Stimulated activated naive CD8-positive, alpha-beta T cell treated with anti-CD3 and anti-CD28 coated beads, Interleukin-15, amount 100 ng/mL, for 72 hours (primary cell): ENCODE measurements at places on chromosomes 2 and 18.

DNA sequence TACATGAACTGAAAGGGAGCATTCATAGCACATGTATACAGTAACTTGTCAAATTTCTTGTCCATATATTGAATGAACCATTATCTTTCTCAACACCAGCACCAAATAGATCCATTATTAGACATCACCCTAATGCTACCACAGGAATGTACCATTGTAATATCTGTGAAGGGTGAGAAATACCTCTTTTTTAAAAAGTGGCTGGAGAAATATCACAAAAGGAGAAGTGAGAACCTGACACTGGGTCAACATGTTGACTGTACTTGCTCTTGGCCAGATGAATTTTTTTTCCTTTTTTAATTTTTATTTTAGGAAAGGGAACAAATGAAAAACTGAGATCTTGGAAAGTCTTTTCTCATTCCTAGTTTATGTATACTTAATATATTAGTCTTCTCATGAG is 63.5 kb downstream of the CAVIN2 start:
- no peak for DNase-seq

DNA sequence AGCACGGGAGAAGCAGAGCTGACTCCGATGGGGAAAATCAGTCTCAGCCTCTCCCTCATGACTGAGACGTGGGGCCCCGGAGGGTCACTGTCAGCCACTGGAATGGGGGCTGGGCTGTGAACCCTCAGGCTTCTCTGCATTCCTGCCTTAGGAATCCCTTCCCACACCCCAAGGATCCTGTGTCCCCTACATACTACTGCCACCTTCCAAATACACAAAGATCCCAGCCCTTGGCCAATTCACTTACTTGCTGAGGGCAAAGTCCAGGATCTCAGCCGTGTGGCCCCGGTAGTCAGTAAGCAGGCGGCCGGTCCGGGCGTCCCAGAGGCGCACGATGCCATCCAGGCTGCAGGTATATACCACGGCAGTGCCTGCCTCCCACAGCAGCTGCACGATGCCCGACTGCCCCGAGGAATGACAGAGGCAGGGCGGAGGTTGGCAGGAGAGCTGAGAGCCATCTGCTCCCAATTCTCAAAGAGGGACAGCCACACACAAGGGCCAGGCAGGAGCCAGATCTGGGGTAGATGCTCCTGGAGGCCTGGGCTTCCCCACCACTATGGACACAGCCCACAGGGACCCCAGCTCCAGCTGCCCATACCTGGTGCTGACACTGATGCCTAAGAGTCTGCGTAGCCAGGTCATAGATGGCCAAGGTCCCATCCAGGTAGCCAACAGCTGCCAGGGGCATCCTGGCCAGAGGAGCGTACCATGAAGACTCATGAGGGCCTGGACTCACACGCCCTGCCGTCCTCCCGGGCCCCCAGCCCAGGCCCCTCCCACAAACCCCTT is 4.2 kb downstream of the GPBAR1 start:
- no peak for DNase-seq

GRCh38 chr2:226508683-226509082 is 290.9 kb downstream of the IRS1 start:
- DNase-seq, result no peak

DNA sequence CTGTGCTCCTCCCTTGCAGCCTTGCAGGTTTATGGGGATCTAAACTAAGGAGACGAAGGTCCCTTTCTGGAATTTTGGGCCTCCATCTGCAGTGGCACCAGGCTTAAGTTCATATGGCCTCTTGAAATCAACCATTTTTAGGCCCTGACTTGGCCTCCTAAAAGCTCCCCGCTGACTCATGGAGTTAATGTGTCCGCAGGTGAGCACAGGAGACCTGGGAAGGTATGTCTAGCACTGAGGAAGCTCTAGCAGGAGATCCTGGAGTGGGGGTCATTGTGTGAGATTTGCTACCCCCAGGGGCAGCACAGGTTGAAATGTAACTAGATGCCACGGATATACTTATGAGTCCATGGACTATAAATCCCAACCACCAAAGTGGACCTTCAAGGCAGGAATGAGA is 95.9 kb upstream of the CELF4 start:
- no peak for DNase-seq

GRCh38 chr2:237178396-237178795 is 92.7 kb downstream of the COPS8 start:
- DNase-seq, result no peak

- no peak for DNase-seq
Observed at GRCh38 chr2:27710640-27711430, 47.1 kb downstream of the SLC4A1AP start.

GRCh38 chr18:23059541-23060465 is 75.5 kb upstream of the CABLES1 start:
- no peak for DNase-seq

- DNase-seq, result no peak
Observed at GRCh38 chr2:30408961-30409387, 38.1 kb upstream of the LCLAT1 start.
